Frontal cortex (tissue), 4 donors: ENCODE measurements at places on chromosomes 16 and 17.

DNA sequence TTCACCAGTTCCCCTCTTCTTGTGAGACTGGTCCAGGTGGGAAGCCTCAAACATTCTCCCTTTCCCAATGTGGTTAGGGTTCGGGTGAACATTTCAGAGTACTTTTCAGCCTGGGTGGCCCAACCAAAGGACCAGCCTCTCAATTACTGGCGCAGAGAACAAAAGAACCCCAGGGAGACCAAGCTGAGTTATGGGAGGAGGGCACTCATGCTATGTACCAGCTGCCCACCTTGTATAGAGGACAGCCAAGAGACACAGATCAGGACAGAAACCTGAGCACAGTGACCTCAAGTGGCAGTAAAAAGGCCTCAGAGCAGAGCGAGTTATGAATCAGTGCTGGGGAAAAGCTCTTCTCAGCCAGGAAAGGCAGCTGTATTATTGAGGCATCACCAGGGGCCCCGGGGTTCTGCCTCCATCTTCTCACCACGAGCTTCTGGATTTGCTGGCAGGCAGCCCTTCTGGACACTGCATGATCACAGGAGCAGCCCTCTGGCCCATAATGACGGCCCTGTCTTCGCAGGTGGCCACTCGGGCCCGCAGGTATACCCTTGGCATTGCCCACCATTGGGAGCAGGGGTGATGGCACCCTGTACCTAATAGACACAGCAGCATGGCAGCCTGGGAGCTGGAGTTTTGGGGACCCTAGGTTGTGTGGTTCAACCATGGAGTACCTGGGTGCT lies 3.8 kb downstream of the G6PC3 start:
- DNase-seq = no peak

DNA sequence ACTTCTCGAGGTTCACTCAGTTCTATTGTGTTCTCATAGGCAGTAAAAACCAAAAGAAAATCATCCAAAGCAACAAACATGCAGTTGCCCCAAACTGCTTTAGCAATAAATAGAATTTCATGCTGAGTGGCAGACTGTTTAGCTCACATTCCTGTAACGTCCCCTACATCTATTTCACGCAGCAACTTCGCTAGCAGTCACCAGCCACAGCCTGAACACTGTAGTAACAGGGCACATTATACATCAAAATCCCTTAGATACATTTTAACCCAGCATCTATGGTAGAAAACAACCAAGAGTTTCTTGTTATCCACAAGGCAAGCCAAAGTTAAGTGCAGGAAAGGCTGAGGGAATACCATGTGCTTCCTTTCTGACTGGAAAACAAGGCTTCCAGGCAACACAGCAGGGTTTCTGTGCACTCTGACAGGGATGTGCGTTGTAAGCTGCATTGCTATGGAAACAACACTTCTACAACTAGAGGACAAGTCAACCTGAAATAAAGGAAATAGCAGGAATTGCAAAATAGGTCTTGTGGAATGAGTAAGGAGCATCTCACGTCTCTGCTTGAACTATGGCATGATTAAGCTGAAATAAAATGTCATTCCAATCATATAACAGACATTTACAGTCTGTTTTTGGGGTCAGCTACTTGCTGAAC lies 55.4 kb downstream of the CFDP1 start:
- no peak for DNase-seq

- no peak for DNase-seq
These were observed 256.9 kb upstream of the SALL1 start for GRCh38 chr16:51407921-51408320.

GRCh38 chr16:74605746-74606520 lies 981 bp downstream of the GLG1 start:
- no peak for DNase-seq

DNA sequence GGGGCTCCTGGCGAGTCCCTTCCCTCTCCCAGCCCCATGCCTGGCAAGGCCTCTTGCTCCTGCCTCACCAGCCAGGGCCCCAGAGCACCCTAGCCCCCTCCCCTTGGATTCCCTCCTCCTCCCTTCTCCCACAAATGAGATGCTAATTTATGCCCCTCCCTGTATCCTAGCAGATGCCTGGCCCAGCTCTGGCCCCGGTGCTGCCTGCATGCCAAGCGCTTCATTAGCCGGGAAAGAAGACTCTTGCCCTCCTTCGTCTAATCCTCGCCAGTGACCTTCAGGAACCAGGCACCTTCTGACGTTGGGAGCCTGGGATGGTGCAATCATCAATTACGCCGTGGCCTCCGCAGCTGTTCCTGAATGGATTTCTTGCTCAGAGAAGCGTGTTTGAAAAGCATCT lies 127.8 kb downstream of the SDK2 start:
- no peak for DNase-seq

DNA sequence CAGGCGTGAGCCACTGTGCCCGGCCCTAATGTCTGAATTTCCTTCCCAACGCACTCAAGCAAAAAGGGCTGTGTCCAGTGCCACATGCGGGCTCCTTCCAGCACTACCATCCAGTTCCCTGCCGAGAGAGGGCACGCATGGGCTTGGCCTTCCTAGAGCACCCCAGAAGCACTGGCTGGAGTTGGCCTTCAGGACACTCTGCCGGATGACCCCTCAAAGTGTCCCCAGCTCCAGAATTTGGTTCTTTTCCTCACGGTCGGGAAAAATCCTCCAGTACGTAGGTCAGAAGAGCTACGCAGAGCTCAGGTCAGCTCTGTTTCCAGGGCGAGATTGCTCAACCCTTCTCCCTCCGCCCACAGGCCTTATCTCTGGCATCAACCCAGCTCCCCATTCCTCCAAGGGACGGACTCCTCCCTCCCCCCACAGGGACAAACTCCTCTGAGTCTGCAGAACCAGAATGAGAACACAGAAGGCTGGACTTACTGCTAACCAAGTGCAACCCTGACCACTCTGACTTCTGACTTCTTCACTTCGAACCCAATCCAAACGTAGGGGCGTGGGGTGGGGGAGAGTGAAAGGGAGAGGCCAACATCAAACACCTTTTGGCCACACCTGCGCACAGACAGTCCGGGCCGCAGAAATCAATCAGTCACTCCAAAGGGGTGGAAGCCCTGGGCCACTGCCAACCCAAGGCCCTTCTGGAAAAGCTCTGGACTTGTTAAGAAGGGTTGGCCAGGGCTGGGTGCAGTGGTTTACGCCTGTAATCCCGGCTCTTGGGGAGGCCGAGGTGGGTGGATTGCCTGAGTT lies 3.6 kb downstream of the CDC42EP4 start:
- DNase-seq = no peak

- DNase-seq = no peak
These were observed 540.4 kb upstream of the CDH11 start for GRCh38 chr16:65662256-65662655.

GRCh38 chr16:88387941-88388627 lies 5.3 kb downstream of the ZNF469 start:
- DNase-seq = peak; percentile 57

- no peak for DNase-seq
These were observed 23.5 kb downstream of the CFAP97D1 start for GRCh38 chr17:43803758-43804157.

DNA sequence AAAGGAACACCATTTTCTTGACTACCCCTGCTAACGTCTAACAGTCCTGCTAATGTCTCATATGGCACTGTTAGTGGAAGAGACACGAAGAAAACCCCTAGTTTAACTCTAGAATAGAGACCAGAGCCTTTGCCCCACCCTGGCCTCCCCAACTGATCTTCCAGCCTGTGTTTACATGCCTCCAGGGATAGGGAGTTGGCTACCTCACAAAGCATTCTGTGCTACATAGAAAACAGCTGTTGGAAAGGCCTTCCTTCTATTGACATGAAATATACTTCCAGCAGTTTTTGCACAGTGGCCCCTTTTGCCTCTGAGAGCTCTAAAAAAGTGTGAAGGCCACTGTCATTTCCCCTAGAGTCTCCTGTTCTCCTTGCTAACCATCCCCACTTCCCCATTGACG lies 73.1 kb downstream of the ASIC2 start:
- no peak for DNase-seq

- DNase-seq = no peak
These were observed 2.2 kb upstream of the BAHCC1 start for GRCh38 chr17:81392909-81393654.

DNA sequence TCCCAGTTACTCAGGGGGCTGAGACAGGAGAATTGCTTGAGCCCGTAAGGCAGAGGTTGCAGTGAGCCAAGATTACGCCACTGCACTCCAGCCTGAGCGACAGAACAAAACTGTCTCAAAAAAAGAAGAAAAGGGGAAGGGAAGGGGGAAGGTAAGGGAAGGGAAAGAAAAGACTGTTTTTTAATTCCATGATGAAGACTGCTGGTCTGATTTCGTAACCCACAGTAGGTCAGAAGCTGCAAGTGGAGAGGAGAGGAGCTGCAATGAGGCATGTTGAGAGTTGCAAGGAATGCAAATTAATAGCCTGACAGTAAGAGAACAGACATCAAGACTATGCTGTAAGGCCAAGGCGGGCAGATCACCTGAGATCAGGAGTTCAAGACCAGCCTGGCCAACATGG lies 33.3 kb downstream of the HELZ start:
- no peak for DNase-seq

- no peak for DNase-seq
These were observed 102.3 kb downstream of the CYTH1 start for GRCh38 chr17:78679495-78680395.
